Activated naive CD8-positive, alpha-beta T cell treated with anti-CD3 and anti-CD28 coated beads, Interleukin-2, amount 10 ng/mL, durations not matched to agents 7 days and 5 days (primary cell): ENCODE measurements at places on chromosomes 4 and X. TPM values are rescaled to one million over a fixed set of nuclear protein-coding genes. Genes with fewer than 3 reads are reported as not detected.

NUDT11 gene
- total RNA-seq: 0.65 TPM

- H3K27ac ChIP-seq: no peak overlapping the region
- no peaks in the 10 kb centered on the region for H3K4me1 ChIP-seq
- H3K27me3 ChIP-seq: no peaks in the 10 kb centered on the region
- no peaks in the 10 kb centered on the region for H3K36me3 ChIP-seq
- DNase-seq: no peak
Observed at GRCh38 chr4:53778155-53778554, 186.9 kb upstream of the LNX1 start.

- H3K4me1 ChIP-seq: peaks cover 2% of the 10 kb centered on the region
- H3K27me3 ChIP-seq: no peaks in the 10 kb centered on the region
- H3K36me3 ChIP-seq: no peaks in the 10 kb centered on the region
Observed at GRCh38 chr4:14564281-14564680, 438.0 kb upstream of the CPEB2 start.

DNA sequence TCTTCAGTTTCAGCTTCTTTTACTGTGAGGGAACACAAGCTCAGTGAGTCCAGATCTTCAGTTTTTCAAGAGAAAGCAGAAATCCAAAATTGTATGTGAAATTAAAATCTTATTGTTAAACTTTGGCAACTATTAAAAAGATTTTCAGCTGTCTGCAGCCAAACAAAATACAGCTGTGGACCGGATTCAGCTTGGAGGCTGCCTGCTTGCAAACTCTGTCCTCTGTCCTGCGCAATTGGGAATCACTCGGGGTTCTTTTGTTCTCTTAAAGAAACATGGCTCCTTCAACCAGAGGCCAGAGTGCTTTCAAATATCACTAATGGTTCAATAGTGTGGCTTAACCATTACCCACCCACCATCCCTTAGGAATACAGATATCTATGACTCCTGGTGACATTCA is 201.2 kb downstream of the CHIC2 start:
- H3K4me1 ChIP-seq: no peaks in the 10 kb centered on the region
- H3K27ac ChIP-seq: no peak overlapping the region
- H3K27me3 ChIP-seq: peaks cover 6% of the 10 kb centered on the region

- DNase-seq: no peak
- H3K4me1 ChIP-seq: peaks cover 42% of the 10 kb centered on the region
- H3K27ac ChIP-seq: peak overlapping the region; percentile 97
Observed at GRCh38 chrX:19839770-19840254, 47.6 kb downstream of the SH3KBP1 start.
